ENCODE measurements at places on chromosomes 2 and 18.

- DNase-seq, result peak; percentile 41
Observed at GRCh38 chr18:2979871-2980790, 32.8 kb downstream of the LPIN2 start.

DNA sequence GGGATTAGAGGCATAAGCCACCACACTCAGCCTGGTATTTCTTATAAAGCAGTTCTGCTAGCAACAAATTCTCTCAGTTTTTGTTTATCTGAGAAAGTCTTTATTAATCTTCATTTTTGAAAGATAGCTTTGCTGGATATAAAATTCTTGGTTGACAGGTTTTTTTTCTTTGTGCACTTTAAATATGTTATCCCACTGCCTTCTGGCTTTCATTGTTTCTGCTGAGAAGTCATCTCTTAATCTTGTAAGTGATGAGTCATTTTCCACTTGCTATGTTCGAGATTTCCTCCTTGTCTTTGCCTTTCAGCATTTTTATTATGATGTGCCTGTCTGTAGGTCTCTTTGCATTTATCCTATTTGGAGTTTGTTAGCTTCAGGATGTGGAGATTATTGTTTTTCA is 5.9 kb upstream of the ELAC1 start:
- DNase-seq, result peak; percentile 8

- DNase-seq, result no peak
Observed at GRCh38 chr2:68172990-68173700, 15.5 kb downstream of the PNO1 start.

DNA sequence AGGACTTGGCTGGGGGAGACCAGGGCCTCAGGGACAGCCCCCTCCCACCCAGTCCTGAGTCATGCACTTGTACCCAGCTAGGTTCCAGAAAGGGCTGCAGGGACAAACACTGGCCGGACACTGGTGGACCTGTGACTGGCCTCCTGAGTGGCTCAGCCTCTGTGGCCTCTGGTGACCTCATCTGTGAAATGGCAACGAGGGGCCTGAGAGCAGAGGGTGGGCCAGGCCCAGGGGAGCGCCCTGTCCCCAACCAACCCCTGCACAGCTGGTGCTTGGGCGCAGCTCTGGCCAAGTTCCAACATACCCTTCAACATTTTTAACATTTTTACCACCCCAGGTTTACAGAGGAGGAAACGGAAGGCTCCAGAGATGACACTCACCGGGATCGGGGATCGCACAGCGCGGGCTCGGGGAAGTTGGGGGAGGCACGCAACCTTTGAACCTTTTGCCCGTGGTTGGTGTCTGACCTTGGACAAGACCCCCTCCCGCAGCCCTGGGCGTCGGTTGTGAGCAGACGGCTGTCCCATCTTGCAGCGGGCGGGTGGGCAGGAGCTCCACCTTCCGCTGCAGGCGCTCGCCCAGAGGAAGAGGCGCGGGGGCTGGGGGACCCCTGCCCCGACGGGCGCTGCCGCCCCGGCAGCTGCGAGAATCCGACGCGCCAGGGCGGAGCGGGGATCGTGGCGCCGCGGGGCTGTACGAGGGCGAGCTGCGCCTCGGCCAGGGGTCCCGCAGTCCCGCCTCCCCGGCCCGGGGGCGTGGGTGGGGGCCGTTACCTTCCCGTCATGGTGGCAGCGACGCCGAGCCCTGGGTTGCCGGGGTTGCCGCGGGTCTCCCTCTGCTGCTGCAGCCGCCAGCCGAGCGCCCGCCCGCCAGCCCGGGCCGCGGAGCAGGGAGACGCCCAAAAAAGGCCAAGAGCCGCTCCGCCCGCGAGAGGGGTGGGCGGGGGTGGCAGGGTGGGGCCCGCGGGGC is 805 bp downstream of the LIMS2 start:
- DNase-seq, result peak; percentile 21
